ENCODE measurements at places on chromosomes 11 and 22.

DNA sequence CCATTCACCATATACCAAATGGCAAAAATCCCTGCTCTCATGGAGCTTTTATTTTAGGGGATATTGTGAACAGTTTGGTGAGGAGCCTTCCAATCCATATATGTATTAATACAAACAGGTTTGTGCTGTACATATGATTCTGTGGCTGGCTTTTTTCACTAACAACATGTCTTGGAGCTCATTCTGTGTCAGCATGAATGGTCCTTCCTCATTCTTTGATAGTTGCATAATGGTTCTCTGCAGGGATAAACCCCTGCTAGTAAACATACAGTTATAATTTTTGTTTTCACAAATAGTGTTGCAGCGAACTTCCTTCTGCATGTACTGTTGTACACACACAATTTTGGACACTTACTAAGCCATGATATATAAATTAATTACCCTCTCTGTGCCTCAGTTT is 8.3 kb downstream of the PRR5L start:
- peak; percentile 54 for DNase-seq

DNA sequence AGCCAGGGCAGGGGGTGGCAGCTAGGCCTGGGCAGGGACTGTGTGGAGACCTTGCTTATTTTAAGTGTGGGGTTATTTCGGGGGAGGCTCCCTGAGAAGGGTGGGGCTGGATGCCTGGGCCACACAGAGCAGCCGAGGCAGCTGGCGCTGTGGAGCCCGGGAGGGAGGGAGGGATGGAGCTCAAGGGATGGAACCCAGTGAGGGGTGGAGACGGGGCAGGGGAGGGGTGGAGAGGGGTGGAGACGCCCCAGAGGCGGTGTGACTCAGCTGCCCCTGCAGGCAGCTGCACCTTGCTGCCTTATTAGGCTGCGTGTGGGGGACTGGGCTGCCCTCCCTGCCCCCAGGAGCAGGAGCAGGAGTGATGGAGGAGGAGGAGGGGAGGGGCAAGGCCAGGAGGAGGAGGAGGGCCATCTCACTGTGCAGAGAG is 9.8 kb upstream of the TSSC4 start:
- DNase-seq, result no peak

GRCh38 chr11:14114269-14114668 is 151.7 kb downstream of the SPON1 start:
- no peak for DNase-seq

DNA sequence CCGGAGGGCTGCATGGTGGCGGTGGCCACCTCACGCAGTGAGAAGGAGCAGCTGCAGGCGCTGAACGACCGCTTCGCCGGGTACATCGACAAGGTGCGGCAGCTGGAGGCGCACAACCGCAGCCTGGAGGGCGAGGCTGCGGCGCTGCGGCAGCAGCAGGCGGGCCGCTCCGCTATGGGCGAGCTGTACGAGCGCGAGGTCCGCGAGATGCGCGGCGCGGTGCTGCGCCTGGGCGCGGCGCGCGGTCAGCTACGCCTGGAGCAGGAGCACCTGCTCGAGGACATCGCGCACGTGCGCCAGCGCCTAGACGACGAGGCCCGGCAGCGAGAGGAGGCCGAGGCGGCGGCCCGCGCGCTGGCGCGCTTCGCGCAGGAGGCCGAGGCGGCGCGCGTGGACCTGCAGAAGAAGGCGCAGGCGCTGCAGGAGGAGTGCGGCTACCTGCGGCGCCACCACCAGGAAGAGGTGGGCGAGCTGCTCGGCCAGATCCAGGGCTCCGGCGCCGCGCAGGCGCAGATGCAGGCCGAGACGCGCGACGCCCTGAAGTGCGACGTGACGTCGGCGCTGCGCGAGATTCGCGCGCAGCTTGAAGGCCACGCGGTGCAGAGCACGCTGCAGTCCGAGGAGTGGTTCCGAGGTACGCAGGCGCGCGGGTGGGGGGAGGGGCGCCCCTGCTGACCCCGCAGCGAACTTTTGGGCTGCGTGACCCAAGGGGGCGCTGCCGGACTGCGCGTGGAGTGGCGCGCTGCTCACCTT is 670 bp downstream of the NEFH start:
- no peak for DNase-seq

DNA sequence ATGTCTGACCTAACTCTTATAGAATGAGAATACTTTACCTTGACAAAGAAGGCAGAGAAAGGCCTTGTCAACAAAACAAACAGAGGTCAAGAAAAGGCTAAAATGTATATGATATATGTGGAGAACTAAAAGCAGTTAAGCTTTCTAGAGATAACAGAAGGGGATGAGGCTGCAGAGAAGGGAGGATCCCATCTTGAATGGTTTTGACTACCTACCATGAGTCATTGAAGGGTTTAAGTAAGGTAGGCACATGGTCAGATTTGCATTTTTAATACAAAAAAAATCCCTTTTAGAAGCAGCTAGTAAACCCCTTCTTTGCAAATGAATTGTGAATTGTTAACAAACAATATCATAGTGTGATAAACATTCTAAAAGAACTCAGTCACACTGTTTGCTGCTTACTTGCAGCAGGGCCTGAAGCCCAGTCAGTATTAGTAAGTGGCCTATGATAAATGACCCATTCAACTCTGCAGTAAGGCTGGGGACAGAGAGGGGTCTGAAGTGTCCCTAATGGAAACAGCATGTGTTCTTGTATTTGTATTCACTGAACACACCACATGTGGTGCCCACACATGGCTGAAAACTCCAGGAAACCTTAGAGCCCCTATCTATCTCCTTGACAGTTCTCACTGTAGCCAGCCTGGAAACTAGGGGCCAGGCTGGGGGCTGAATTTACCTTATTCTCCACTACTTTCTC is 328.8 kb upstream of the PITPNB start:
- DNase-seq, result no peak

GRCh38 chr11:128582496-128583366 is 4.6 kb downstream of the ETS1 start:
- DNase-seq, result peak; percentile 70

DNA sequence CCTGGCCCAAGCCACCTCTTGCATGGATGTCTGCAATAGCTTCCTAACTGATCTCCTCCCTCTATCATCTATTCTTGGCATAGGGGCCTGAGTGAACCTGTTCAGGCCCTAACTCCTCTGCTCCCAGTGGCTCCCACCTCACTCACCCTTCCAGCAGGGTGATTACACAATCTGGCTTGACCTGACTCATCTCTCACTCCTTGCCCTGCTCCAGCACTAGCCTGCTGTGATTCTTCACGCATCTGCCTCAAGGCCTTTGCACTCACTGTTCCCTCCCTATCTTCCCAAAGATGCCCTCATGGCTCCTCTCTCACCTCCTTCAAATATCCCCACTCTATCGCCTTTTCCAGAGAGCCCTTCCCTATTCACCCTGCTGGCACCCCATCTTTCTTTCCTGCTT is 10.5 kb downstream of the SCN4B start:
- DNase-seq, result no peak

- no peak for DNase-seq
Observed at GRCh38 chr11:114478001-114478410, 38.7 kb downstream of the REXO2 start.

- no peak for DNase-seq
Observed at GRCh38 chr11:45543081-45543480, 122.3 kb downstream of the CHST1 start.

DNA sequence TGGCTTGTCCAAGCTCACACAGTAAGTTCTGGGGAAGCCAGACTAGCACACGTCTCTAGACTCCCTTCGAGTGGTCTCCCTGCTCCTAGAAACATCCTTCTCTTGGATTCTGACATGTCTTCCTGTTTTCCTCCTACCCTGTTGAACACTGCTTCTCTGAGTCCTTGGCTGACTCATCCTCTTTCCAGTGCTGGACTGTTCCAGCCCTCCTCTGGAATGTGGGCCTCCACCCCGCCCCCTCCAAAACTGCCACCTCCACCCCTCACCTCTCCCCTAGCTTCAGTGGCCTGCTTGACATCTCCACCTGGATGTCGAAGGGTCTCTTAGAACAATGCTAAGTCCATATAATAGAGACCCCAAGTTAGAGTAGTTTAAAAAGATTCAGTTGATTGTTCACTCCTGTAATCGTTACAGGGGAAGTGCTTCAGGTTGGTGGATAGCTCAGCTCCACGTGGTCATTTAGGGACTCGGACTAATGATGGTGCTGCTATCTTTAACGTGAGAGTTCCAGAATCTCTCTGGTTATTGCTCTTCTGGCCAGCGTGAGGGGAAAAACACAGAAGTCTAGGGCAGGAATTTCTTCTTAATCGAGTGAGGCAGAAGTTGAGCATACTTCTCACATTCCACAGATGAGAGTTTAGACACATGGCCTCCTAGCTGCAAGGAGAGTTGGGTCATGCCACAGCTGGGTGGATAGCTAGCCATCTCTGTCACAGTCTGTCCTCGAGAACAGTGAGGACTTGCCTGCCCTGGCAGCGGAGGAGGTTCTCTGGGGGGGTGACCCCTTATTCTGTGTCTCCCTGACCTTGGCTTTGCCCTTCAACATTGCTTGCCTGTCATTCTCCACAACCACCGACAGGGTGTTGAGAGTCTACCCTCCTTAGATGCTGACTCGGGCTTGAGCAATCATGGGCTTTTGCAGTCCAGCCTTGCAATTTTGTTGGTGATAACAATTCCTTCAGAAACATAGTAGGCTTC is 4.7 kb upstream of the C11orf96 start:
- no peak for DNase-seq

- DNase-seq, result no peak
Observed at GRCh38 chr11:71442880-71443279, 5.3 kb downstream of the DHCR7 start.

- DNase-seq, result no peak
Observed at GRCh38 chr11:117019871-117020270, 78.4 kb downstream of the SIK3 start.

DNA sequence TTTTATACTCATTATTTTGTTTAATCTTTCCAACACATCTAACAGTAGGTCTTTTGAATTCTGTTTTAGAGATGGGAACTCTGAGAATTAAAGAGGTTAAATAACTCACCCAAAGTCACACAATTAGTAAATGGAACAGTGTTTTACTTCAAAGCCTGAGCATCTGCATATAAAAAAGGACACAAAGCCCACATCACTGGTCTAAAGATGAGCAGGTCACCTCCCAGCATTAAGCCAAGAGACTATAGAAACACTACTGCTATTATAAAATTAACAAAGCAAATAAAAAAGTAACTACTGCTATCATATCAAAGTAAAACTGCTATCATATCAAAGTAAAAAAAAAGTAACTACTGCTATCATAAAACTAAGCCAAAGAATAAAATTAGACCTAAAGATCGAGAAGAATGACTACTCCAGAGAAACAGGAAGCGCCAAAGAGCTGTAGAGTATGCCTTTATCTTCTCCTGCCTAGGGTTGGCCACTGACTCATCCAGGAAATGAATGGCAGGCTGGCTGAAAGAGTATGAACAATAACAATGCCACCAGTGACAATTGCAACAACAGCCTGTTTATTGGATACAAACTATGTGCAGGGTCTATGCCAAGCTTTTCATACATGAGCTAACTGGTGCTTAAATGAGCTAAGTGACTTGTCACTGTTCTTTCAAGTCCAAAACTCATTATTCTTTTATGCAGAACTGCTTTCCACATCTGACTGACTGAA is 1153.0 kb upstream of the TENM4 start:
- no peak for DNase-seq

DNA sequence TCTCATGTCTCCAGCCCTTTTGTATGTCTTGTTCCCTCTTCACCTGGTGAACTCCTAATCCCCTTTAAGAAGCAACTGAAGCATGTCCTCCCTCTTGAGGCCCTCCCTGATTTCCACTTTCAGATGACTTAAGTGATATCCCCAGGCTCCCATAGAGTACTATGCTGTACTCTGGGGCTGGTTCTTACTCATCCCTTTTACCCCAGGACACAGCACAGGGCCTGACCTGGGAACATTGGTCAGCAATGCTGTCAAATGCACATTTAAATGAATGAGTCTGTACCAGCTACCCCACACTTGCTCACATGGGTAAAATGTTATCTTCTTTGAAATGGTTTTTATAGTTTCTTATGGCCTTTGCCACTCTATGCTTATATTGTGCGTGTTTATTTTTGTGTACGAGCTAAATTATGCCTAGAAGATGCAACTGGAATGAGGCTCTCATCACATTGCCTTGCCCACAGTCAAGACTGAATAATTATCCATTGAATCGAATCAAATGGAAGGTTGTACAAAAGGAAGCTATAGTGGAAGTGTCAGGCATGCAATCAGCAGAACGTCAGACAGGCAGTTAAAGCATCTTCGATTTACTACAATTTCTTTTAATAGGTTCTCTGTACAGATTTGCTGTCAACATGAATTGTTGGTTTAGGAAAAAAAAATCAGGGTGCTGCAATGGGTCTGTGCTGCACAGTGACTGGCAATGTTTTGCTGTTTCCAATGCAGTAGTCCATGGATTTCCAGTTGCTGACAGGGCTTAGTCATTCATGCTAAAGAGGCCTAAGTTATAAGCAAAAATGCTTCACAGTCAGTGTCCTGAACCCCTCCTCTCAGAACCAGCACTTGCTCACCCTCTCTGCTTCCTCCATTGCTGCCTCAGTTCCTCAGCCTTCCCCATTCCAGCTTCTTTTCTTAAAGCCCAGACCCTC is 79.5 kb downstream of the PARVA start:
- DNase-seq, result no peak

DNA sequence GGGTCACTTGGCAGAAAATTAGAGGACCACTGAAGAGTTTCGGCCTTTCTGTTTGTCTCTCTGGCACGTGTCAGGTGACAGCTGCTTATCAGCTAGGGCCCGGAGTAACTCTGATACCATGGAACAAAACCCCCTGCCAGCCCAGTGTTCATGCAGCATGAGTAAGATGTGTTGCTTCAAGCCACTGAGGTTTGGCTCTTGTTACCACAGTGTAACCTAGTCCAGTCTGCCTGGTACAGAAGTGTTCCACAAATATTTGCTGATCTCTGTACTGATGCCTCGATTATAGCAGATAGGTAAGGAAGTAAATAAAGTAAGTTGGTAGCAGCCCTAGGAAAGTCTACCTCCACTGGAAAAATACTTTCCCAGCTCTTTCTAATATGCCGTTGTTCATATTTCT is 20.5 kb upstream of the ETS1 start:
- DNase-seq, result no peak

DNA sequence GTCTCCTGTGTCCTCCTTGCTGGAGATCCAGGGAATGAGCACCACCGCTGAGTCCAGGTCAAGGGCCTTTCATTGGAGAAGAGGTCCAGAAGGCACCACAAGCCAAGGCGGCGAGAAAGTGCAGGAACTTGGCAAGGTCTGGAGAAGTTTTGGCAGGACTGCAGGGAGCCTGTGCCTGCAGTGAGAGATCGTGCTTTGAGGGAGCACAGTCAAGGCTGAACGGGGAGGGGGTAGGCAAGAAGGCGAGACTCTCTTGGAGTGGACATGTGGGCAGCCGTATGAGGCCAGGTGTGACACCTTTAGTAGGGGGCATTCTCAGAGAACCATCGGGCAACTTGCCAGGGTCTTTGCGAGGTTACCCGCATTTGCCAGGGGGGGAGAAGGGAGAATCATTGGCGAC is 30.5 kb downstream of the LRRC10B start:
- no peak for DNase-seq

- DNase-seq, result no peak
Observed at GRCh38 chr11:3155691-3156258, 9.3 kb downstream of the OSBPL5 start.

DNA sequence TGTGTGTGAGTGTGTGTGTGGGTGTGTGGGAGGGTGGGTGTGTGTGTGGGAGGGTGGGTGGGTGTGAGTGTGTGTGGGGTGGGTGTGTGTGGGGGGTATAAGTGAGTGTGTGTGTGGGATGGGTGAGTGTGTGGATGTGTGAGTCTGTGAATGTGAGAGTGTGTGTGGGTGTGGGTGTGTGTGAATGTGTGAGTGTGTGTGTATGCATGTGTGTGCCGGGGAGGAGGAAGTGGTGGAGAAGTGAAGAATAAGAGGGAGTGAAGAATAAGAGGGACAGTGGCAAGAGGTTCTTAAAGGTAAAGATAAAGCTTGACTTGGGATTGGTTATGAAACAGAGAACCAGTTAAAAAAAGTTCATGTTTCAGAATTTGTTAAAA is 54.0 kb downstream of the PRR5L start:
- no peak for DNase-seq

Measured in AML-193 (cell line).